Spinal cord (tissue), 10 donors: ENCODE measurements at places on chromosomes 11 and 22. TPM values are rescaled to one million over a fixed set of nuclear protein-coding genes. Genes with fewer than 3 reads are reported as not detected.

DNA sequence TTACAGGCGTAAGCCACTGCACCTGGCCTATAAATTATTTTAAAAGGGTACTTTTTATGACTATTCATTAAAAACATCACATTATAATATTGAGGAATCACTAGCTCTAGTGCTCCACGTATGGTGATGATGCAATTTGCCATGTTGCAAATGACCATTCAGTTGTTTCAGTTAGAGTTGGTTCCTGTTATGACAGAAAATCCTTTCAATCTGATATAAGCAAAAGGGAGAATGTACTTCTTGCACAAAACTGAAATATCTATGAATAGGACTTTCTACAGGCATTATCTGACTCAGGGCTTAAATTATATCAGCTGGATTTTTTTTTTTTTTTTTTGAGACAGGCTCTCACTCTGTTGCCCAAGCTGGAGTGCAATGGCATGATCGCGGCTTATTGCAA is 45.6 kb upstream of the RRM1 start:
- DNase-seq, result no peak

- no peak for DNase-seq
These were observed 1165.1 kb downstream of the LRRC4C start for GRCh38 chr11:40294349-40294735.

DNA sequence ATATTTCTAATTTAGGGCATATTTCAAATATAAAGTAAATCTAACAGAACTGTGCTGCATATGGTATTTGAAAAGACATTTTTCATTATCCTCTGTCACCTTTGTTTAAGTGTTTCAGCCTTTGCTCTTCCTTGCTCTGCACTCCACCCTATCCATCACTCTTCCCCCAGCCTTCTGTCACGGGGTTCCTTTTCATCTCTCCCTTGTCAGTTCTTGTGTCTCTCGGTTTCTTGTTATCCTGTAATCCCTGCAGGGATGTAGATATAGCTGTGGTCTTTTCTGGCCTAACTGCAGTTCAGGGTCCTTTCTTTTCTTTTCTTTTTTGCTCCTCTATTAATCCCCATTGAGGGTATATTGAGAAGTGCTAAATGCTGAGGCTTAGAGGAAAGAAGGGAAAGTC is 261.9 kb downstream of the DCDC1 start:
- no peak for DNase-seq

DNA sequence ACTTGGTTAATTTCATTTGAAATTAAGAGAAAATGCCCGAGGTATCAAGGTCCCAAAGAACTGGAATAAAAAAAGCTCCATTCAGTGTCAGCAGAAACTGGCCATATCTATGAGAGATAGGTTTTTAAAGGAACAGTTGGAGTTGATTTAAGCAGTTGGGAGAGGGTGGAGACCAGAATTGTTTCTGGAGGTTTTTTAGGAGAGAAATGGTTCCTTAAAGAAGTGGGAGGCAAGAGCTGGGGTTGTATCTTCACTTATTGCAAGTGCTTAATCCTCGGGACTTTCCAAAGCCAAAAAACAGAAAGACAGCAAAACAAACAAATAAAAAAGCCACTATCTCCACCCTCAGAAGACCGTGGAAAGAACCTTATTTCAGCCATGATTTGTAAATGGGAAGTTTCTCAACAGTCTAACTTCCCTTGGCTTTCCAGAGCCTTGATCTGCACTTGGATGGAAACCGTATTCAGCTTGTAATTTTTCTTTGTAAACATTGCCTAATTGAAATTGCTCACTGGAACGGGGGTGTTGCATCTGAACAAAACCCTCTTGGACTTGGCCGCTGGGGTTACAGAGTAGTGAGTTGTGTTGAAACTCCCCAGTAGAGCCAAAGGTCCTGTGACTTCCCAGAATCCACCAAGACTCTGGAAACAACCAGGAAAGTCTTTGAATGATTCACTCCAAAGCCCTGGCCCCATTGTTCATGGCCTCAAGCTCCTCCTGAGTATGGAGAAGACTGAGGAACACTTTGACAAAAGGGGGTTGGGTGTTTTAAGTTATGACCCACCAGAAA is 115.6 kb downstream of the SLC1A2 start:
- no peak for DNase-seq

DNA sequence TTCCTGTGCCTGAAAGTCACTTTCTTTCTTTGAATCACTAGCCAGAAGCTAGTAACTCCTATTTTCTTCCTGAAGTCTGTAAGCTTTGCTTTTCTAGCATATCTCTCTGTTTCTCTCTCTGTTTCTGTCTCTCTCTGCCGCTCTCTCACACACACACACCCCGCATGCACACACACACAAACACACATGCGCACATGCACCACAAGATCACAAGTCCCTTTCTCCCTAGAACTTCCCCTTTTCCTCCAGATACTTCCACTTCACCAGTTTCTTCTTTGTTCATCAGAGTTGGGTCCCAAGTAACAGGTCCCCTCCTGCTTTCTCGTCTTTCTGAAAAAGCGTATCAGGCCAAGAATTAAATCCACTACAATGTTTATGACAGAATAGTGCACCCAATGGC is 148.5 kb upstream of the HSD17B12 start:
- DNase-seq, result no peak

DNA sequence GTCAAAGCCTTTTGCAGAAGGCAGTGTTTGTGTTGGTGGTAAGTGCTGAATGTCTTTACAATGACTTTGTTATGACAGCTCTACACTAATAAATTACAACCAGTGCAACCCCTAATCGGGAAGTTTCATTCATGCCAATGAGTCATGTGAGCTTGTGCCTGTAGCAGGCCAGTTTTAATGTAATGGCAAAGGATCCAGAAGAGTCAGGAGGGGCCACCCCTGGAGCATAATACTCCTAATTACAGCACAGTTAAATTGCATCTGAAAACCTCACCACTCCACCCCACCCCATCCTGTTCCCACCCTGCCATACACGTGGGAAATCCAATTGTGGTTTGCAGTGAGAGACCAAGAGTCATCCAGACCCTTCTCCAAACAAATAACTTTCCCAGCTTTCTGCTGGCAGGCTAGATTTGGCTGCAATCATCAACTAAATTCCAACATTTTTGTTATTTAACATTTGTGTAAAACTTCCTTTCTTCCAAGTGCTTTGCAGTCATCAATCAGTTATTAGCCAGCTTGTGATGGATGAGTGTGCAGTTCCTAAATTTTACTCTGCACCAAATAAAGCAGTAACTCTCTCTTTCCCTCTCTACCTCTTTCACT is 277.3 kb upstream of the FAT3 start:
- DNase-seq, result no peak

Gene UBQLNL
- total RNA-seq, result 0.55 TPM

Gene PHF21B
- total RNA-seq, result 3.3 TPM

DNA sequence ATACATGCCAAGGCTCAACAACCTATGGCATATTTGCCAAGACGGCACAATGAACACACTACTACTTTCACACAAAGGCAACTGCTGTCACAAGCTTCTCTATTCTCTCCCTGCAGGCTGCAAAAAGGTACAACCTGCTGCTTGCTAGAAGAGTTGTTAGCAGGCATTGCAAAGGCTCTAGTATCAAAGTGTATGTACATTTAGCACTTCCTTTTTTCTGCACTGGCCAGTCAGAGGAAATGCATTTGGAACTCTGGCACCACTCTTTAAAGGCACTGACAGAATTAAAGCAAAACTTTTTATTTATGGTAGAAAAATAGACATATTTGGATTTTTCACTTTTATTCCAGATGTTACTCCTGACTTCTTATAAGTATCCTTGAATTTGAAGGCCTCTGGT is 125.9 kb downstream of the CWF19L2 start:
- no peak for DNase-seq

GRCh38 chr11:11588243-11588642 is 33.6 kb downstream of the GALNT18 start:
- no peak for DNase-seq

DNA sequence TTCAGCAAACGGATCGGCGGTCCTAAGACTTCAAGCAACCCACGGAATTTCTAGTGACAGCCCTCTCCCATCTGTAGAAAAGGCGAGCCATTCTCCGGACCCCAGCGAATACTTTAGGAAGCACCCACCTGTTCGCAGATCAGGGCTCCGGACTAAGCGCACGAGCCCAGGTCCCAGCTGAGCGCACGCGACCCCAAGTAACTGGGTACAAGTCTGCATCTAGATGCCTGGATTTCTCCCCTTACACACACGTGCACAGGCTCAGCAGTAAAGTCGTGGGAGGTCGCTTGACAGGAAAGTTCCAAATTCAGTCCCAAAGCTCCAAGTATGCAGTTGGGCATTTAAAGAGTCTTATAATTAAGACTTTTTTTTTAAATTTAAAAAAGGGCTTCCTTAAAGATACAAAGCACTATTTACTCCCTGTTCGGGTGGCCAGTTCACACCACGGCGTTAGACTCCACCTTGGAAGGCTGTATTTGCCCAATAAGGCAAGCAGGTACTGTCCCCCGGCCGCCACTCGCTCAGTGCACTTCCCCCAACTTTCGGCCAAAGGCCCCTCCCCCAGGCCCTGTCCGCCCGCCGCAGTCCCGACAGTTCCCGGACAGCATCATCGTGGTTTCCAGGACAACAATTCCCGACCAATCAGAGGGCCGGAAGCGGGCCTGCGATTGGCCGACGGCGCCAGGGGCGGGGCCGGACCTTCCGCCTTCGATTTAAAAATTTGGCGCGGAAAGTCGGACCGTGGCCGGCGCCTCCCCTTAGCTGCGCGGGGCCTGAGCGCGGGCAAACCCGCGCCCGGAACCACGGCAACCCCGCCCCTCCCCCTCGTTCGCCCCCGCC is at the start of gene E2F8:
TSS of gene E2F8 (minus strand) at position 526 of the 840 bp plus-strand sequence. CDS start 824 bp downstream, outside the sequence.
- DNase-seq, result peak; percentile 92

DNA sequence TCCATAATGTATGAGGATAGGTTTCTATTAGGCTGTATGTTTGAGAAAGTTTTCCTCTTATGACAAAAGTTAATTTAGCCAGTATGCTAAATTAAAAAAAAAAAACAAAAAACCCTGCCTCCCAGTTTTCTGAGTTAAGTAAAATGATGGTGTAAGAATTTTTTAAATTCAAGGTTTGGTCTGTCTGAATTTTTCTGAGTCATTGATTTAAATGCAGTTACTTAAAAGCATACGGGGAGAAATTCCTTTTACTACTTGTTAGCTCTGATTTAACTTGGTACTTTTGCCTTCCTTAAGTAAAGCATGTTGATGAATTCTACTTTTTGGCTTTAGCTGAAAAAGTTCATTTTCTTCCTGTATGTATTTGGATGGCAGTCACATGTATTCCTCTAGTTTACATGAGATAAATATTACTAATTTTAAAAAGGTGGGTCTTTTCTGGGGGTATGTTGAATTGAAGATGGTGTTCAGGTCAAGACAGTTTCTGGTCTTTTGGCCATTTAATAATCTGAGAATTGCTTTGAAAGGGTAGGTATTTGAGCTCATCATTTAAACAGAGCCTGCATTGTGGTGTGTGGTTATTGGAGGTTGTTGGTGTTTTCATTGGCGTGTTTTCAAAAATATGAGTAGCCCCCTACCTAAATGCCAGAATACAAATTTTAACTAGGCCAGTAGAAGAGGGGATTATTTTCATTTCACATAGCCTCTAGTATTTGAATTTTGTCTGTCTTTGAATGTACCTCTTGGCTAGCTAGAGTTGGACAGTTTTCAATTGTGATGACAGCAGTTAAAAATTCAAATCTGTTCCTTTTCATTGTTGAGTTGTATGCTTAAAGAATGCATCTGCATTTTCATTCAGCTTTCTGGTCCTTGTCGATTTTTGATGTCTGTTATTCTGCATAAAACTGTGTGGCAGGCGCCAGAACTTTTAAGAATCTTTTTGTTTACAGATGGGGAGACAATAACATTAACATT is 64.7 kb downstream of the MTMR3 start:
- DNase-seq, result no peak

GRCh38 chr22:29883775-29884097 is 762 bp downstream of the MTMR3 start:
- DNase-seq, result no peak

DNA sequence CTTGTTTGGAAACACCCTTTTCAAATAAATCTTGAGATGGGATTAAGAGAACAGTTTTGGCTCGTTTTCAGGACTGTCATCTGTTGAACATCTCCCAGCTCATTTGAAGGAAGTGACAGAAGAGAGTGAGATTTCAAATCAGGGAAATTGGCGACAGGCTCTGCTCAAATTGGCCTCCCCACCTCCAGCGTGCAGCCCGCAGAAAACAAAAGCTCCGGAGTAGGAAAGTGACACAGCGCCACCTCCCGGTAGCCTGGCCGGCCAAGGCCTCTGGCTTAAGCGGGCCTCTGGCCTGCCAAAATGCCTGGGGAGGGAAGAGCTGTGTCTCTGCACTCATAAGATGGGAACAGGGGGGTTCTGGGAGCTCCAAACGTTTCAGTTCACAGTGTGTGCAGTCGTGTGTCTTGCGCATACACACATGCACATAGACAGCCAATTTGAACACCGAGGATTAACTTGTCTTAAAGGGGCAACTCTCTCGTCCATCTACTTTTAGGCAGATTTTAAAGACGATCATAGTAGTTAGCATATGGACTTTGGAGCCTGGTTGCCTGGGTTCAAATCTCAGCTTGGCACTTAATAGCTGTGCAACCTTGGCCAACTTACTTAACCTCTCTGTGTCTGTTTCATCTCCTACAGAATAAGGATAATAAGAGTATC is 132.7 kb upstream of the RCN1 start:
- DNase-seq, result peak; percentile 89
